ENCODE measurements at places on chromosomes 7 and 10.
A peak's percentile ranks its signal among the peaks of the same experiment; 100 is the strongest.

- DNase-seq: peak; percentile 42
Observed at GRCh38 chr10:43336641-43337318, 34.7 kb upstream of the FXYD4 start.

DNA sequence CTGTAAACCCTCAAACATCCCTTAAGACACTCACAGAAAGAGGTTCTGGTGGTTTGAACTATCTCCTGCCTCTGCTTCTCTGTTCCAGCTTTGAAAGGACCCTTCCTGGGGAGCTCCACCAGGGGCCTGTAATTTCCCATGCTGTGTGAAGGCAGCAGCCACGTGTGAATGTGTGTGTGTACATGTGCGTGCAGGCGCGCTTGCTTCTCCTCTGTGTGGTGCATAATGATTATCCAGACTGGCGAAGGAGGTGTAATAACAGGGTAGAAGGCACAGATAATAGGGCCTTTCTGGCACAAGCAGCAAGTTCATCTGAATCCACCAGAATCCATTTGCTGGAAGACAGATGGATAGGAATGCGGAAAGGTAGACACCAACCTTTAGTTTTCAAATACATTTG lies 466.5 kb downstream of the GRID1 start:
- DNase-seq: no peak

DNA sequence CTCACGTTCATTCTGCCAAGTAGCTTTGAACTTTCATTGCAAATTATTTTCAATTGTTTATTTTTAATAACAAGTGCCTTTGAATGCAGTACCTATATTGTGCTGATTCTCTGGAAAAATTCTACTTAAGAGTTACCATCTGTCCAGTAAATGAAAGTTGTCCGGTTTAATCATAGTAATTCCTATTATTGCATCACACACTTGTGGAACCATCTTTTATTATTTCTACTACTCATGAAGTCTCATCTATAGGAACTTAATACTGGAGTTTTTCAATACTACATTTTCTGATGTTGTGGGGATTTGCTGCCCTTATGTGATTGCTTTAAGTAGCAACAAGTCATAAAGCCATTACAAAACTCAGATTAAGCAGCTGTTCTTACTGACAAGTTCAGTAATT lies 16.5 kb upstream of the SKAP2 start:
- DNase-seq: no peak

- DNase-seq: no peak
Observed at GRCh38 chr7:70952311-70952710, 179.6 kb upstream of the GALNT17 start.

- no peak for DNase-seq
Observed at GRCh38 chr10:63057509-63057908, 75.6 kb upstream of the NRBF2 start.

DNA sequence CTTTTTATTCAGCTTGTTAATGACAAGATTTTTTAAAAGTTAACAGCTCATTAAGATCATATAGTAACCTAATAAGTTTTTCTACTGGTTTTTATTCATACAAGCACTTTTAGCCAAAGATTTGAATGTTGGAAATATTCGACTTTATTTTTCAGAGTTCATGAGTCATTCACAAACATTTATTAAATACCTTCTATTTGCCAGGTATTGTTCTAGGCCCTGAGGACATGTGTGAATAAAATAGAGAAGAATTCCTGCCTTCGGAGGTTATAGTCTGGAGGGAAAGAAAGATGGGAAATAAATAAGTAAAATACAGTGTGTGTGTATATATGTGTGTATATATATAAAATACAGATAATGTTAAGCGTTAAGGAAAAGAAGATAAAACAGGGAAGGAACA lies 31.5 kb downstream of the BTAF1 start:
- no peak for DNase-seq

- DNase-seq: no peak
Observed at GRCh38 chr10:7279303-7279702, 131.5 kb downstream of the SFMBT2 start.

DNA sequence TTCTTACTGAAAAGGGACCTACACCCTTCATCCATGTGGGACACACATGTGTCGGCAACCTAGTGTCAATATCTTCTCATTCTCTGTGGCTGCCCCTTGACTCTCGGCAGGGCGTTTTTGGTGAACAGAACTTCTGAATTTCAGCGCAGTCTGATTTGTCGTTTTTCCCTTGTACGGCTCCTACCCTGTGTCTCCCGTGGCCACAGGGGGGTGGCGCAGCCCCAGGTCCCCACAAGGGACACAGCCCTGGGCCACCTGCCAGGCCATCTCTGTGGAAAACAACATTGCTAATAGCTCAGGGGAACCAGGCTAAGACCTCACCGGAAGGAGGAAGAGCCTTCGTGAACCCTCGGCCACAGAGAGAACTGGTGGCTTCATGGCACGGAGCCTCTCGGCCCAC lies 53.1 kb upstream of the NKX6-2 start:
- DNase-seq: no peak

DNA sequence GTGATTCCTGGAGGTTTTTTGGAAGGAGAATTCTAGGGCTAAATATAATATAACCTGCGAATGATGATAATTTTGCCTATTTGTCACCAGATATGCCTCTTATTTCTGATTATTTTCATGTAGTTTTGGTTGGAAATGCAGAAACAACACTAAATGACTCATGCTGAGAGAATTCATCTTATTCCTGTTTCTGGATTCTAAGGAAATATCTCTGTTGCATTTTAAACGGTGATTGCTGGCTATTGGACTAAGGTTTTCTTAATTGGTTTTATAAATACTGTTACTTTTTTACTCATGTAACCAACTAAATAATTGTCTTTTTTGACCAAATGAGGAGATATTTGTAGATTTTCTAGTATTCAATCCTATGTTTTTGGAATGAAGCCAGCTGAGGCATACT lies 204.9 kb upstream of the NPSR1 start:
- DNase-seq: no peak

GRCh38 chr10:46556515-46557318 lies at the start of gene GPRIN2:
Gene GPRIN2, minus strand, starts transcription at chr10:46556658. Its CDS starts 5,922 bp downstream, at chr10:46550736.
- DNase-seq: no peak
